ENCODE measurements at places on chromosomes 11 and 22.

DNA sequence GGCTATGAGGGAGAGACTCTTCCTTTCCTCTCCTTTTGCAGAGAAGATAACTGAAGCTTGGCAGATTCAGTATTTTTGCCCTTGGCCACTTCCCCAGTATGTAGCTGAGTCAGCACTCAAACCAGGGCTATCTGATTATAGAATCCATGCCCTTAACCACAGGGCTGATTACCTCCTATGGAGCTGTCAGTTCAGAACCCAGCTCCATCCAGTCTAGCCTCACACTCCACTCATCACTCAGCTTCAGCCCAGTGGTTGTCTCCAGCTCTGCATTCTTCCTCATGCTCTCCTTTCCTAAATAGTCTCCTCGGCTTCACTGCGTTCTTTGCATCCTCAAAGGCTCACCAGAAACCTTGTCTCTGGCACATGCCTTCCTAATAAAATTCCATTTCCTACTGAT lies 151.6 kb upstream of the BLID start:
- no peak for DNase-seq

DNA sequence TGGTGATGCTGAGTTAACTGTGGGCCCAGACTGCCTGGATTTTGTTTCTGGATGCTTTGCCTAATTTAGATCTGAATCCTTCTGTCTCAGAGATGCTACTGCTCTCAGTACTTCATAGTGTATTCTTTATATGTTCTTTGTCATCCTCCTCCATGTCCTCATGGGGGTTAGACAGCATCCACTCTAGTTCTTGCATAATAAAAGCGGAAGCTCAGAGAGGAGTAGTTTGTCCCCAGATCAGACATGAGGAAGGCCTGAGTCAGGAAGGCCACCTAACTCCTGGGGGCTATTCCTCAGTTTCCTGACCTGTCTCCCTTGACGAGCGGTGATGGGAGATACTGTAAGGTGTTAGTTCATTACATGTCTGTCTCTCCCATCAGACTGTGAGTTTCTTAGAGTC lies 90.2 kb downstream of the SCN3B start:
- DNase-seq = no peak

DNA sequence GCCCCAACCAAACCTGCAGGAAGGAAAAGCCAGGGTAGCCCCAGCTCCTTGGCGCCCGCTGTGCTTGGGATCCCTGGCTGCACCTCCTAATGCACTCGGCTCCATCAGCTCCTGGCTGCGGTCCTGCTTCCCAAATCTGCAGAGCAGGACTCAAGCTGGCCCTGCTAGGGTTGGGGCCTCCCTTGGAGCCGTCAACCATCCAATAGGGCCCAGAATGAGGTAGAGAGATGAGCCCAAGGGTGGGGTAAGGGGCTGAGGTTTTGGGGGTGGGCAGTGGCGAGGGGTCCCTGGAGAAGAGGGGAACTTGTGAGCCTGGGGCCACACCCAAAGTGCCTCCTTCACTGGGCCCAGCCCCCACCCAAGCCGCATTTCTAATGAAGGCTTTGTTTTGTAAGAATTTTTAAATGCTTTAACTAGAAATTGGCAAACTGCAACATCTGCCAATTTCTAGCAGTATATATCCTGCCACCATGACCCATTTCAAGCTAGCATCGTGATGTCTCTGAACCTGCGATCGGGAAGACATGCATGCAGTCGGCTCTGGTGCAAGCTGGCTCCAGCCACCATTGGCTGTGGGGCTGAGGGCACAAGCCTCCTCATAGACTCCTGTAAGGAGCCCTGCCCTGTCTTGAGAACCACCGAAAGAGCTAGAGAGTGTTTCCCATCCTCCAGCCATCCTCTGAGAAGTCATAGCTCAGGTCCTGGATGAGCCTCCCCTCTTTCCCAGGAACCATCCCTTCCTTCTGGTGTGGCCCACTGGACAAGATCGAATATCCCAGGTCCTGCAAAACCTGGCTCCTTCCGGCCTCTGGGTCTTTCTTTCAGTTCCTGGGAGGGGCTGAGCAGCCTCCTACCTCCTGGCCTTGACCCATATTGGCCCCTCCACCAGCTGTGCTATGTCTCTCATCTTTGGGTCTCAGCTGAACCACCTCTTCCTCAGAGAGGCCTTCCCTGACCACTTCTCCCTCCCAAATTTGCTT lies 15.5 kb downstream of the C1QTNF6 start:
- no peak for DNase-seq

DNA sequence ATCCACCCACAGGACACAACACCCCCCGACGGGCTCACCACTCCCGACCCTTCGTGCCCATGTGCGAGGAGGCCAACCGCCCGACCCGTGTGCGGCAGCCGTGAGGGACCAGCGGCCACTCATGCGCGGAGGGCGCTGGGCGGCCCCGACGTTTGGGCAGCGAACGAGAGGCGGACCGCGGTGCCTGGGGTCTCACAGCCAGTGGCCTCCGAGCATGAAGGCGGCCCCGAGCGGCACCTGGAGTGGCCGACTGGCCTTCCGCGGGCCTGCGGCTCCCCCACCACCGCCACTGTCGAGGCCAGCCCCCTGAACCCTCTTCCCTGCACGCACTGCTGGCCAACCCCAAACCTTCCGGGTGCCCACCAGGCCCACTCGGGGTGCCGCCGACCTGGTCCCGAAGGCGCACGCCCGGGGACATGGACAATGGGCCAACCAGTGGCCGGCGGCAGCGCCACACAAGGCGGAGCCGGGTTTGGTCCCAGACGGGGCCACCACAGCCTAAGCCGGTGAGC lies 4274.9 kb upstream of the OR11H1 start:
- DNase-seq = no peak
